ENCODE measurements at places on chromosomes 13 and 19.

DNA sequence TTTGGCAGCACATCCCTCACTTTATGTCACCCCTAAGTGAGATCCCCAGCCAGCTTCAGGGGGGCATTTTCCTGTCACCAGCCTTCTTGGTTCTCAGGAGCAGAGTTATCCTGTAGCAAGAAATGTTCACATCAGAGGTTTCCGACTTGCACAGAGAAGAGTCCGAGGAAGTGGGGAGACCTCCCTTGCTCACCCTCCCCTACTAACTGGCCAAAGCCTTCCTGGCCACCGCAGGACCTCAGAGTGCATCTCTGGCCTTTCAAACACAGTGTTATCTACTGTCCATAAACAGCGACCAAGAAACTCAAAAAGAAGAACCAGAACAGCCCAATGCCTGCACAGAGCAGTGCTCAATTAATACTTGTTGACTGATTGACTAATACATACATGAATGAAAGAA lies 134.4 kb downstream of the USP12 start:
- no peak for DNase-seq

- DNase-seq = no peak
Observed at GRCh38 chr19:19659646-19660245, 3.7 kb downstream of the ATP13A1 start.

- DNase-seq = no peak
Observed at GRCh38 chr13:76890021-76890420, 3.8 kb upstream of the KCTD12 start.

DNA sequence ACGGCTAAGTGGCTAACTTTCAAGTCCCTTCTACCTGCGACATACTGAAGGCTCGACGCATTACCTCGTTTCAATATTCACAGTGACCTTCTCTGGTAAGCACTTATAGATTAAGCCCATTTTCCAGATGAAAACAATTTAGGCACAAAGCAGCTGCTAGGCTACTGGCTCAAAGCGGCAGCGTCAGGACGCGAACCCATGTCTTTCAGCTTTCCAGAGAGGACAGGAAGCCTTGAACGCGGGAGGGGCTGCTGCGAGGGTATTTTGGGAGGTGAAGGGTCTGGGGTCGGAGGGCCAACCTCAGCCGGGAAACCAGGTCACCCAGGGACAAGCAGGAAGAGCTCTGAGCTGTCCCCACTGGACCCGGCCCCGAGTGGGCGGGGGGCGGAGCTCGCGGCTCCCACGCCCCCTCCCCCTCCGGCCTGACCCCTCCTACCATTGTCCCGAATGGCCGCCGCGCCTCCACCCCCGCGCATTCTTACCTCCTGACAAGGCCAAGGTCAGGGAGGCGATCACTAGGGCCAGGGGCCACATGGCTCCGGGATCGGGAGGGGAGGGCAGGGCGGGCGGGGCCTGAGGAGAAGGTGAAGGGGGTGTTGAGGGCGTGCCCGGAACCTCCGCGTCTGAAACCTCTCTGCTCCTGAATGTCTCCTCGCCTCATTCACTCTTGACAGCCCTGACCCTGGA lies at the start of gene KLK13:
Gene KLK13, minus strand, starts transcription at position 559 of the 687 bp plus-strand sequence. Its CDS starts 25 bp downstream, at position 534.
- peak; percentile 50 for DNase-seq

- DNase-seq = peak; percentile 51
Observed at GRCh38 chr19:4914736-4915501, 5.6 kb downstream of the UHRF1 start.

DNA sequence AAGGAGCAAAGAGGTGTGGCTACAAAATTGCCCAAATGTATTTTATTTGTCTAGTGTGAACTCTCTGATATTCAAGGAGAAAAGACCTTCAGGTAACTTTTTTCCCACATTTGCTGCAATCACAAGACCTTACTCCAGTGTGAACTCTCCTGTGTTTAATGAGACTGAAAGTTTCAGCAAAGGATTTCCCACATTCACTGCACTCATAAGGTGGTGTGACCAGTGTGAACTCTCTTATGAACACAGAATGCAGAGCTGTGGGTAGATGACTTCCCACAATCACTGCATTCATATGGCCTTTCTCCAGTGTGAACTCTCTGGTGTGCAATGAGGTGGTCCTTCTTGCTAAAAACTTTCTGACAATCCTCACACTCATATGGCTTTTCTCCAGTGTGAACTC lies 16.4 kb downstream of the ZNF814 start:
- DNase-seq = no peak

- DNase-seq = peak; percentile 64
Observed at GRCh38 chr13:112996671-112997091, 27.7 kb downstream of the MCF2L start.

DNA sequence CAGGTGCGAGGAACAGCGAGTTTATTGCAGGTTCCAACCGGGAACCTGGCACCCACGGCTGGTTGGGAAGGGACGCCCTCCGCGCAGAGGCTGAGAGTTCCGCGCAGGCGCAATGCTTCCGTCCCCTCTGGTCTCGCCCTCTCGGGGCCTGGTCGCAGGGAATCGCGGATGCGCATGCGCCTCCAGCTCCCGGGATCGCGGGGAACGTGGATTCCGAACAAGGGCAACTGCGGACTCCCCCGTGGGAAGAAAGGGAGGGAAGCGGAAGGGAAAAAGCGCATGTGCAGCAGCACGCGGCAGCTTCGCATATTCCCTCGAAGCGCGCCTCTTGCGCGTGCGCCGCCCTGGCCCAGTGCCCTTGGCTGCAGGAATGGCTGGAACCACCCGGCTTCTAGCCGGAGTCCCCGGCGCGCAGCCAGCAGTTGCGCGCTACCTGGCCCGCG lies 1.1 kb downstream of the TSSK6 start:
- no peak for DNase-seq

DNA sequence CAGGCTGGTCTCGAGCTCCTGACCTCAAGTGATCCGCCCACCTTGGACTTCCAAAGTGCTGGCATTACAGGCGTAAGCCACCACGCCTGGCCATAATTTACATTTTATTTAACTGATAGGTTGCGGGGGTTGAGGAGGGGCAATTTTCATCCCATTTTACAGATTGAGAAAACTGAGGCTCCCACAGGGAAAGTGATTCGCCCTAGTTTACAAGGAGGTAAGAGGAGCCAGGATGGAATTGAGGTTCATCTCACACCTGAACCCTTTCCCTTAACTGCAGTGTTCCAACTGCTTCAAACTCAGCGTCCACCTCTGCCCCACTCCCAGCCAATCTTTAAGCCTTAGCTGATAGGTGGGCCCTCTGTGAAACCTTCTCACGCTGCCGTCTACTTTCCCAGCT lies 4.0 kb upstream of the NAPA start:
- DNase-seq = no peak

DNA sequence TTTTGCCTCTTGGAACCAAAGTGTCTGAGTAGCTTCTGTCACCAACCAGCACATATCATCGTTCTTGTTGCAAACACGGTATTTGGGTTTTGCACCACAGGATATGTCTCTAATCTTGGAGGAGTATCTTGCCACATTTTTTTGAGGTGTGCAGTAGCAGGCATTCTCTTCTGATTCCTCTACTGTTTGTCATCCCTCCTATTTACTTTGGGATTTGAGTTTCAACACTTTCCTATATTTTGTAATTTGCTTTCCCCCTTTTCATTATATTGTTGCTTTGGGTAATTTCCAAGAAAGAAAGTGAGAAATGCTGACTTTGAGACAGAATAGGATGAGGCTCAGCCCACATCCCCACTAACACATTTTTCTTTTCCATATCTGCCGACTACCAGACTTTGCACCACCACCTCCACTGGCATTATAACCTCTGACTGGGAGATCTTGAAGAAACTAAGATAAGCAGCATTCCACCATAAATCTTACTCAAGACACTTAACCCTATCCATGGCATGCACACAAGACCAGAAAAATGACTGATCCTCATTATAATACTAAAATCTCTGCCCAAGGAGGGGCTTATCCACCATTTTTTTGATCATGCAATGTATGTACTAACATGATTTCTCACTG lies 12.0 kb upstream of the DZIP1 start:
- DNase-seq = no peak

- DNase-seq = no peak
Observed at GRCh38 chr19:49701271-49701786, 10.4 kb downstream of the CPT1C start.

DNA sequence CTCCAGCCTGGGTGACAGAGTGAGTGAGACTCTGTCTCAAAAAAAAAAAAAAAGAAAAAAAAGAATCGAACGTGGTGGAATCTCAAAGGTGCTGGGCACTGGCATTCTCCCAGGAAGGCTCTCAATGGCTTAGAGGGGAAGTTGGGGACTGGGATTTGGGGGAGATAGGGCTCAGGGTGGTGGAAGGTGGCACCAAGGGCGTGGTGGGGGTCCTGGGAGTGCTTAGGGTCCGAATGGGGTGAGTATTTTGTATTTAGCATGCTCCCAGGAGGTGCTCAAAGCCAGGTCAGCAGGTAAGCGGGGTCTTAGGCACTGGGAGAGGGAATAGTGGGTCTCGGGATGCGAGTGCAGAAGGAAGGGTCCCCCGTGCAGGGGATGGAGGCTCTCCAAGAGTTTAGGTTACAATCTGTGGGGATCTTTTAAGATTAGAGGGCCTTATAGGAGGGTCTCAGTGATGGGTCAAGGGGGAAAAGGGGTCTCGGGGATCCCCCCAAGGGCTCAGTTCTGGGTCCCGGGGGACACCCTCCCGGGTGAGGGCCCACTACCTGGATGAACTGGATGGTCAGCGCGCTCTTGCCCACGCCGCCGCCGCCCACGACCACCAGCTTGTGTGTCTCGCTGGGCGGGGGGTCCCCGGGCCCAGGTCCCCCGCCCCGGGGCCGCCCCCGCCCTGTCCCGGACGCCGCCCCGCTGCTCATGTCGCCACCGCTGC lies 386 bp downstream of the RRAS start:
- no peak for DNase-seq

DNA sequence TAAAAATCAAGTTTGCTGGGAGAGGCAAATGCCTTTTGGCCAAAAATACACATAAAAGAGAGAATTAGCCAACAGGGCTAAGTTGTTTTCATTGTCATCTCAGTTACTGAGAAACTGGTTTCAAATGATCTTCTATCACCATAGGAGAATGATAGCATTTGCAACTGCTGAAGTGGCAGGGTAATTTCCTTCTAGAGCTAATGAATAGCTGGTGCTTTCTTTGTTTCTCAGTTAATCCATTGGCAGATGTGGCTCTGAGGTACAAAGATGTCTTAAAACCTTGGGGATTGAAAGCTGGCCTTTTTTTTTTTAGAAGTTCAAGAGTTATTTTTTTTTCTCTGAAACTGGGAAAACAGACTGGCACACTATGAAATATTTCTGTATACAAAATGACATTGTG lies 332.7 kb upstream of the KLF12 start:
- no peak for DNase-seq

DNA sequence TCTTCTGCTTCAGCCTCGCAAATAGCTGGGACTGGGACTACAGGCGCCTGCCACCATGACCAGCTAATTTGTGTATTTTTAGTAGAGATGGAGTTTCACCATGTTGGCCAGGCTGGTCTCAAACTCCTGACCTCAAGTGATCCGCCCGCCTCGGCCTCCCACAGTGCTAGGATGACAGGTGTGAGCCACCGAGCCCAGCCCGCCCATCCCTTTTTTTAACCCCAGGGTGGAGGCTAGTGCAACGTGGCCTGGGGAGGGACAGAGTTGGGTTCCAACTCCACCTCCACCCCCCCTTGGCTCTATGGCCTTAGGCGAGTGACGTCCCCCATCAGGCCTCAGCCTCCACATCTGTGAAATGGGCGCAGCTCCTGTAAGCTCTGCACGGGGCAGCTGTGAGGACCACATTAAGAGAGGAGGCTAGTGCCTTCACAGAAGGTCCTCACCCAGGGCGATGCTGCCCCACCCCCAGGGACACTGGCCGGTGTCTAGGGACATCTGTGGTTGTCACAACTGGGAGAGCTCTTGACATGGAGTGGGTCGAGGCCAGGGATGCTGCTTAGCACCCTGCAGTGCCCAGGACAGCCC lies 37.7 kb downstream of the SMIM24 start:
- DNase-seq = no peak

- no peak for DNase-seq
Observed at GRCh38 chr13:28498481-28499115, 3.7 kb upstream of the FLT1 start.

GRCh38 chr19:47973529-47973928 lies 18.4 kb downstream of the BSPH1 start:
- no peak for DNase-seq

- DNase-seq = no peak
Observed at GRCh38 chr19:56642711-56643459, at the start of gene SMIM17. TSS of gene SMIM17 (plus strand) at chr19:56643159. CDS start at chr19:56645668, 2,509 bp downstream.

- DNase-seq = no peak
Observed at GRCh38 chr13:101584331-101584730, 131.9 kb downstream of the ITGBL1 start.

GRCh38 chr13:106423530-106423929 lies 111.9 kb downstream of the EFNB2 start:
- no peak for DNase-seq

- peak; percentile 91 for DNase-seq
Observed at GRCh38 chr19:45424191-45425058, 708 bp upstream of the ERCC1 start.

DNA sequence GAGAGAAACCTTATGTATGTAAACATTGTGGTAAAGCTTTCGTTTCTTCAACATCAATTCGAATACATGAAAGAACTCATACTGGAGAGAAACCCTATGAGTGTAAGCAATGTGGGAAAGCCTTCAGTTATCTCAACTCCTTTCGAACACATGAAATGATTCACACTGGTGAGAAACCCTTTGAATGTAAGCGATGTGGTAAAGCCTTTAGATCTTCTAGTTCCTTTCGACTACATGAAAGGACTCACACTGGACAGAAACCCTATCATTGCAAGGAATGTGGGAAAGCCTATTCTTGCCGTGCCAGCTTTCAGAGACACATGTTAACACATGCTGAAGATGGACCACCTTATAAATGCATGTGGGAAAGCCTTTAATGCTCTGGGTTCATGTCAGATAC lies 24.7 kb downstream of the ZNF136 start:
- no peak for DNase-seq

GRCh38 chr19:7562646-7563393 lies 27.3 kb downstream of the PNPLA6 start:
- DNase-seq = no peak

GRCh38 chr13:98869408-98870090 lies 108.3 kb downstream of the DOCK9 start:
- no peak for DNase-seq

- no peak for DNase-seq
Observed at GRCh38 chr19:13573056-13573667, 66.9 kb upstream of the CACNA1A start.

GRCh38 chr13:102298051-102298450 lies 103.8 kb downstream of the FGF14 start:
- no peak for DNase-seq

DNA sequence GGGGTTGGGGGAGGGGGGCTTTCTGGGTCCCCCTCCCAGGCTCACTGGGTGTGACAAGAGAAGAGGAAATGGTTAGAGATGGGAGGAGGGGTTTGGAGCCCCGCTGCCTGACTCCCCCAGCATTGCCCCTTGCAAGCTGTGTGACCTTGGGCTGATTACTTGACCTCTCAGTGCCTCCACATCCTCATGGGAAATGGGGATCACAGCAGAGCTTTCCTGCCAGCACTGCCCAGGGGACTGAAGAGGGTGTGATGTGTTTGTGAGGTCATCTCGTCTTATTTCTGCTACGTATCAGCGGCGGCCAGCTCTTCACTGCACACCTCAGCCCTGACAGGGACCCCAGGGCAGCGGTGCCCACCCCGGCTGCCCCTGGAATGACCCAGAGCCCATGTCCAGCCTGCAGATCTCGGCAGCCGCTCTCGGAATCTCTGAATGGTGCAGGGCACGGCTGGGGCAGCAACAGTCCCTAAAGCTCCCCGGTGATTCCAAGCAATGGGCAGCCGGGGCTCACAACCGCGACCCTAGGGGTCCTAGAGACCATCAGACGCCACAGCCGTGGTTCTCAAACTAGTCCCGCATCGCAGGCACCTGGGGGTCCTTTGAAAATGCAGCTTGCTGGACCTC lies 8.4 kb downstream of the PNMA8B start:
- no peak for DNase-seq

- no peak for DNase-seq
Observed at GRCh38 chr19:14405380-14405757, 13.8 kb downstream of the DDX39A start.

Measured in DMS53 (cell line).